ENCODE measurements at places on chromosomes 4 and X.

DNA sequence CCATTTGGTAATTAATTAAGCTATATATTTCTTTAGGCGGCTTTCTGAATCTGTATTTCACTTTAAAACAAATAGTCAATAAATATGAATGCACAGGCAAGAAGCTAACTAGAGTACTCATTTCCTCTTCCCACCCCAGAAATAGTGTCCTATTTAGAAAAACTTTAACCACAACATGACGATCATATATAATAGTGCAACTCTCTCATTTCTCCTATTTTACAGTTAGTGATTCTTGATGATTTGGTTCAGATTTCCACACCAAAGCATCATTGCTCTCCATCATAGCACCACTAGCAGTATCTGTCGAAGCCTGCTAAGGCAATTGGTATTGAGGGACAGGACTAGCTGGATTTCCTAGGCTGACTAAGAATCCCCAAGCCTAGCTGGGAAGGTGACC, 184.0 kb upstream of the GALNTL6 start:
- DNase-seq, result no peak

DNA sequence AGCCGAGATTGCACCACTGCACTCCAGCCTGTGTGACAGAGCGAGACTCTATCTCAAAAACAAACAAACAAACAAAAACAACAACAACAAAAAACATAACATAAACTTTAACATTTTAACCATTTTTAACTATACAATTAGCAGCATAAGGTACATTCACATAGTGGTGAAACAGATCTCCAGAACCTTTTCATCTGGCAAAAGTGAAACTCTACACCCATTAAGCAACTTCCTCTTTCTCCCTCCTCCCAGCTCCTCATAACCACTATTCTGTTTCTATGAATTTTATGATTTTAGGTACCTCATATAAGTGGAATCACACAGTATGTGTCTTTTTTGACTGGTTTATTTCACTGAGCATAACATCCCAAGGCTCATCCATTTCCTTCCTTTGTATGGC, 103.6 kb downstream of the FAM13A start:
- DNase-seq, result peak; percentile 88

DNA sequence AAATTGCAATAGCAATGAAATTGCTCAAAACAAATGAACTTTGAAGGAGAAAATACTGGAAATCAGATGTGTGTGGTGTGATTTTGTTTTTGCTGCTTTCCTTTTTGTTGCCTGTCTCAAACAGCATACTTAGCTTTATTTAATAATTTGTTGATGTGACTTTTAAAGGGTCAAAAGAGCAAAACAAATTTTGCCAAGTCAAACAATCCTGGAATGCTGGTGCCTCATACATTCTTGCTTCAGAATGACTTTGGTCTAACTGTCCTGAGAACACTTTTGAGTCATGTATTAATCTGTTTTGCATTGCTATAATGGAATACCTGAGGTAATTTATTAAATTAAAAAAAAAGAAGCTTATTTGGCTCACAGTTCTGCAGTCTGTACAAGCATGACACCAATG, 3.4 kb downstream of the PF4V1 start:
- no peak for DNase-seq

GRCh38 chr4:57061395-57061794, 48.8 kb downstream of the IGFBP7 start:
- DNase-seq, result no peak

GRCh38 chrX:84186603-84187532, 1.1 kb downstream of the RPS6KA6 start:
- DNase-seq, result no peak
